ENCODE measurements at places on chromosomes 16 and 17.

DNA sequence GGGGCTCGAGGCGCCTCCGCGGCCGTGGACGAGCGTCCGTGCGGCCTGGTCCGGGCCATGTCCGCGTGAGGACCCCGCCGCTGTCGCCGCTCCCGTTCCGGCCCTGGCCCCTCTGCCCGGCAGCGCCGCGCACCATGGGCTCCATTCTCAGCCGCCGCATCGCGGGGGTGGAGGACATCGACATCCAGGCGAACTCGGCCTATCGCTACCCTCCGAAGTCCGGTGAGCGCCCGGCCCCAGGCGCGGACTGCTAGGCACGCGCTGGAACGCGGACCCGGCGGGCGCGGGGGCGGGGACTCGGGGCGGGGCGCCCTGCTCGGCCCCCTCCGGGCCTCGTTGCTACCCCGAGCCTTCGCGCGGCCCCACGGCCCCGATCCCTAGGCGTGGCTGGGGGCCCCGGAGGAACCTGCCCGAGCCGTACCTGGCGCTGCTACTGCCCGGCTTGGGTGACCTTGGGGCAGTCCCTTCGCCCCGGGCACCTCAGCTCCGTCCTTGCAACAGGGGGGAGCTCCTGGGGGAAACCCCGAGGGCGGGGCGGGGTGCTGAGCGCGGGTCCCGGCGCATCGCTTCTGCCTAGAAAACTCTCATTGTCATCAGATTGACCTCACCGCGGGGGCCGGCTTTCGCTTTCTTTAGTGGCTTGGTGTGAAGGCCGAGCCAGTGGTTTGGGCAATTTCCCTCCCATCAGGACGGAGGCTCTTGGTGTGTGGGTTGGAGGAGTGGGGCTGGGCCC is 367 bp downstream of the MGRN1 start:
- DNase-seq, result peak; percentile 81

DNA sequence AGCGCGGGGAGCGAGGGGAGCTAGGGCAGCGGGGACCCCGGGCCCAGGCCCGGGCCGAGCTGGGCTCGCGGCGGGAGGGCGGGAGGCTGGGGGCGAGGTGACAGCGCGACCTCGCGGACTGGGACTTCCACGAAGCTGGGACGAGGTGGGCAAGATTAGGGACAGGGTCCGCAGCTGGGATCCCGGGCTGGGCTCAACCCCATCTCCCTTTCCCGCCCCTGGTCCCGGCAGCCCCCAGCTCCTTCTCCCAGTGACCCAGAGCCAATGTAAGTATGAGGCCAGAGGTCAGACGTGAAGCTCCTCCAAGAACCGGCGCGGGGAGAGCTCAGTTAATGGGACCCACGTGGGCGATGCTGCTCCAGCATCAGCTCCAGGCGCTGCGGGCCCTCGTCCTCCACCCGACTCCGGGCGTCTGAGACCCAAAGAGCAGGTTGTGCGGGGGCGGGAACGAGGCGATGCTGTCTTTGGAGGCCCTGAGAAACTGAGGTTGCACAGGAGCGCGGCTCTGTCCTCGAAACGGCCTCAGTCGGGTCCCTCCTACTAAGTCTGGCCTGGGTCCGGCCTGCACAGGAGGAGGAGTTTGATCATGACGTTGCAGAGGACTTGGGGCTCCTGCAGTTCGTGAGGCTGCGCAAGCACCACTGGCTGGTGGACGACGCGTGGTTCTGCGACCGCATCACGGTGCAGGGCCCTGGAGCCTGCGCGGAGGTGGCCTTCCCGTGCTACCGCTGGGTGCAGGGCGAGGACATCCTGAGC is 585 bp downstream of the ALOX12 start:
- no peak for DNase-seq

- DNase-seq, result no peak
Measured at GRCh38 chr16:49578018-49578417, 204.4 kb downstream of the C16orf78 start.

- DNase-seq, result peak; percentile 91
Measured at GRCh38 chr16:84754353-84754856, 54.6 kb downstream of the USP10 start.

DNA sequence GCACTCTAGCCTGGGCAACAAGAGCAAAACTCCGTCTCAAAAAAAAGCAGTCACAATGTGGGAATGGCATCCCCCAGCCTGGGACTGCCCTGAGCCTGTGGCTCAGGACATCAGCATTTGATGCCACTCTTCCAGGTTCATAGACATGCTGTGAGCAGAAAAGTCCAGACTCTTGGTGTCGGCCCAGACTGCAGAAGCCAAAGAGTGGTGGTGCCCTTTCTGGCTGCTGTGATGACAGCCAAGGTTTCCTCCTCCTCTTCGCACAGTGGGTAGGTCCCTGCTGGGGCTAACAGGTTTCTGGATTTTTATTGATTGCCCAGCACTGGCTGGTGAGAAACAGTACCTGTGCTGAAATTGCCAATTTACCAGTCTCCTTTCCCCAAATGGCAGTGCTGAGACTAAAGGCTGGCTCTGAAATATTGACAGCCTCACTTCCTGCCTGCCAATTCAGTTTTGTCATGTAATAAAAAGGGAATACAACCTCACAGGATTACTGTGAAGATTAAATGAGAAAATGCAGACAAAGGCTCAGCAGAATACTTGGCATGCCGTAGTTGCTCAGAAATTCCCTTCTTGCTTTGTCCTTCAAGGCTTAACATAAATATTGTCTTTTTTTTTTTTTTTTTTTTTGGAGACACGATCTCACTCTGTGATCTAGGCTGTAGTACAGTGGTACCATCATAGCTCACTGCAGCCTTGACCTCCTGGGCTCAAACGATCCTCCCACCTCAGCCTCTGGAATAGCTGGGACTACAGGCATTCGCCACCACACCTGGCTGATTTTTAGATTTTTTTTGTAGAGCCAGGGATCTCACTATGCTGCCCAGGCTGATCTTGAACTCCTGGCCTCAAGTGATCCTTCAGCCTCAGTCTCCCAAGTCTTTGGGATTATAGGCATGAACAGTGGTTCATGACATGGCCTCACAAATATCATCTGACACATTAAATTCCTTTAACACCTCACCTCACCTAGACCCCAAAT is 15.5 kb upstream of the UBE2G1 start:
- DNase-seq, result no peak

DNA sequence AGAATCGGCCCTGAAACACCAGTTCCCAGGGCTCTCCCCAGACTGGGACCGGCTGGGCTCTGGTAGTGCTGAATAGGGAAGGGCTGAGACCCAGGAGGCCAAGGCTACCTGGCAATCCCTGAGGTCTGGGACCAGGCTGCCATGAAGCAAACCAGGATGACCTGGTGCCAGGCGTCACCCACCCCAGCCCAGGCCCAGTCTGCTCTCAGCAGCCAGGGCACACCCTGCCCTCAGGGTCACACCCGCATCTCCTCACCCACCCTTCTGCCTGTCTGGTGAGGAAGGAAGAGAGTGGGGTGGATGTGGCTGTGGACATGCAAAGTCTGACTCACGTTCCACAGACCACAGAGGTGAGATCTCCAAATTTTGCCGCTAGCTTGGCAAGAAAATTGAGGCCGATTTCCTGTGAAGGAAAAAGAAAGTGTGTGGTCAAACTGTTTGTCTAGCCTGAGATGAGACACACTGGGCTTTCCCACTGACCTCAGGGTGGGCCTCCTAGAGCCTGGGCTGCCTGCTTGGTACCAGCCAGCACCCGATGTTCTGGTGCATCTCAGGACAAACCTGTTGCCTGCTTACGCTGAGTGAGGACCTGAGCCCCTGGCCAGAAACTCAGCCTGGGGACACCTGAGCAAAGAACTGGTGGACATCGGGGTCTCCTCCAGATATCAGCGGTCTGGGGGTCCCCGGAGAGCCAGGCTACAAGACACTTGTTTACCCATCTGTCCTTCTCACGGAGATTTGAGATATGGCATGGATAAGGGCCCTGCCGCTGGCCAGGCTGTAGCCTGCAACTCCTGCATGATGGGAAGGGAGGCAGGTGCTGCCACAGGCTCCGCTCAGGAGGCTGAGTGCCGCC is 6.3 kb upstream of the RAB37 start:
- DNase-seq, result peak; percentile 74

DNA sequence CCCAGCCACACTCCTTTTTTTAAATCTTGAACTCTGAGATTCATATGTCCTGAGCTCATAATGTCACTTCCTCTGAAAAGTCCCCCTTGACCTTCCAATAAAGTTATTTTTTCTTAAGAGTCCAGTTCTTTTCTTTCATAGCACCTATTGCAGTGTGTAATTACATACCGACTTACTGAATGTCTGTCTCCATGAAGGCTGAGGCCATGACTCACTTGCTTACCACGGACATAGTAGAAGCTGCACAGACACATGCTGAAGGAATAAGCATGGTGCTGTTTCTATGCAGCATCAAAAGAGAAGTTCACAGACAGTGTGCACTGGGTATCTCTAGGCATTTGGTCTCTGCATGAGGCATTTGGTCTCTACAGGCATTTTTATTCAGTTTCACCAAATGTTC is 77.2 kb downstream of the C17orf67 start:
- DNase-seq, result no peak

DNA sequence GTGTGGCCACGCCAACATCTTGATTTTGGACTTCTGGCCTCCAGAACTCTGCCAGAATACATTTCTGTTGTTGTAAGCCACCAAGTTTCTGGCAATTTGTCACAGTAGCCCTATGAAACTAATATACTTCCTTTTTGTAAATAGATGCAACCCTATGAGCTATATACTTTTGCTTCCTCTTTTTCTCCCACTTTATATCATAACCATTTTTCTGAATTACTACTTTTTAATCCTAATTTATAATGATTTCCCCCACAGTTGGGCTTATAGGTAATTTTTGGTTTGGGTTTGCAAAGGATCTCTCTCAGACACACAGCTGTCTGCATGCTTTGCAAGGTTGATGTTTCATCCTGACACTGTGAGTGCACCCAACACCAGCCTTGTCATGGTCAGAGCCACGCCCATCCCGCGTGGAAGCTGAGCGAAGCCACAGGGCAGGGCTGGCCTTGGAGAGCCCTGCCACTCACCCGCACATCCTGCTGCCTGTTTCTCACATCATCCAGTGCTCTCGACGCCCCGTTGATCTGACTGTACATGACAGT is 5.8 kb downstream of the TRIM25 start:
- DNase-seq, result peak; percentile 39

GRCh38 chr16:75763204-75763603 is 36.9 kb upstream of the CPHXL start:
- DNase-seq, result no peak

- no peak for DNase-seq
Measured at GRCh38 chr17:8074554-8074953, 13.0 kb downstream of the ALOX12B start.

DNA sequence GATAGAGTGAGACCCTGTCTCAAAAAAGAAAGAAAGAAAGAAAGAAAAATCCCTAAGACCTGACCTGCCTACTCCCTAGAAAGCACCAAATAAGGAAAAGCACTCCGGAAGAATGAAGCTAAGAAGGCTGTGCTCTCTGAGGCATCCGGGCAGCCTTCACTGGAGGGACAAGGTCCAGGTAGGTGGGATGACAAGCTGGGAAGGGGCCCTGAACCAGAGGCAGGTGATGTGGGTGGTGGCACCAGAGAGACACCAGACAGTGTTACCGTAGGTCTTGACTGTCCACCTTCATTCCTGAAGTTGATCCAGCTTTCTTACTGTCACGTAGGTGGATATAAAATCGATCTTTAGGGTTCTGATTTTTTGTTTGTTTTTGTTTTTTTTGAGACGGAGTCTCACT is 26.3 kb downstream of the SMTNL2 start:
- DNase-seq, result no peak

GRCh38 chr17:29205047-29205446 is 24.8 kb upstream of the MYO18A start:
- DNase-seq, result no peak

DNA sequence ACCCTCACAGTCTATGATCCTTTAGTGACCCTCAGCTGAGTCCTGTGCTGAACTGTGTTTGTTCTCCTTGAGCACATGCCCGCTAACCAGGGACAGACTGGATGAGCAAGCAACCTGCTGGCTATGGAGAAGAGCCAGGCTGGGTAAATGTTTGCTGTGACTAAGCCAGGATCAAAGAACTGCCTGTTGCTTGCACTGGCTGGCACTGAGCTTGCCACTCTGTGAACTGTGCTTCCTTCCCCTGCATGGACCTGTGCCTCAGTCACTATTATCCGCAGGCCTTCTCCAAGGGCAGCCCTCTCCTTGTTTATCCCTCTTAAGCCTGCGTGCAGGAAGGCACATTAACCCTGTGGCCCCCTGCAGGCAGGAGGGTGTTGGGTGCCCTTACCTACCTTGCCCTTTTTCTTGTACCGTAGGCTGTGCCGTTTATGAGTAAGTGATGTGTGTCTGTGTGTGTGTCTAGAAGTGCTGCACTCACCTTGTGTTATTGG is 7.4 kb downstream of the PNPO start:
- no peak for DNase-seq

DNA sequence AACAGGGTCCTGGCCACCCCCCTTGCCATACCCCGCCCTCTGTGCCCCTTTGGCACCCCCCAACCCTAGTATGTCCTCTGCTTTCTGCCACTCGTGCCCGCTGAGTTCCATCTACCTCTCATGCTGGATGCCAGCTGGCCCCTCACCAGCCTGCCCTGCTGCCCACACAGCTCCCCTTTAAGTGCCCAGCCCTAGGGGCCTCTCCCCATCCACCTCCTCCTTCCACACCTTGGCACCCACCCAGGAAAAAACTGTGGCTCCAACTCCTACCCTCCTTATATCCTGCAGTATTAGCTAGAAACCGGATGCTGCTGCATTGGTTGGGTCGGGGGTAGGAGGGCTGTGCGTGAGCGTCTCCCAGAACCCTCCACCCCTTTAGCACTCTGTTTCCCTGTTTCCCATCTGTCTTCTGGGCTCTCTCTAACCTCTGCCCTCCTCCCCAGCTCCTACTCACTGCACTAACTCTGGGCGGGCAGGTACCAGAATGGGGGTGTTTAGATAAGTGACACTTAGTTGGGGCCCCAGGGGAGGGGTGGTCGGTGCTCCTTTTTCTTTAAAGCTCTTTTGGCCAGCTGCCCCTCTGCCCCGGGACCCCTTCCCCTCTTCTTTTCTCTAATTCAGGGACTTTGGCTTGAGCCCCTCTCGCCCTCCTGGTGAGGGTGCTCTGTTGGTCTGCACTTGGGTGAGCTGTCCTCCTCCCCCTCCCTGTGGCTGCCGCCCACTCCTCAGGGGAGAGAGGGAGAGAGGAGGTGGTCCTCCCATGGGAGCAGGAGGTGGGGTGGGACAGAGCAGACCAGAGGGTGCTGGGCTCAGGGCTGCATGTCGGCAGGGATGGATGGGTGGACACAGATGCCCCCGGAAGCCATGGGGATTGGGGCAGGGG is 9.9 kb downstream of the NR1D1 start:
- no peak for DNase-seq

- no peak for DNase-seq
Measured at GRCh38 chr16:67517661-67518423, 10.8 kb upstream of the RIPOR1 start.

All from CD4-positive, alpha-beta T cell treated with Interleukin-21 for 1 hour (primary cell).